MV-4-11 (cell line): ENCODE measurements at places on chromosomes 2 and 18.

GRCh38 chr2:69453475-69454129 lies 16.4 kb upstream of the NFU1 start:
- no peak for DNase-seq

GRCh38 chr2:129877795-129878775 lies 101.4 kb upstream of the RAB6C start:
- DNase-seq, result peak; percentile 14

- no peak for DNase-seq
These were observed 9.3 kb upstream of the FHL2 start for GRCh38 chr2:105407946-105408743.

DNA sequence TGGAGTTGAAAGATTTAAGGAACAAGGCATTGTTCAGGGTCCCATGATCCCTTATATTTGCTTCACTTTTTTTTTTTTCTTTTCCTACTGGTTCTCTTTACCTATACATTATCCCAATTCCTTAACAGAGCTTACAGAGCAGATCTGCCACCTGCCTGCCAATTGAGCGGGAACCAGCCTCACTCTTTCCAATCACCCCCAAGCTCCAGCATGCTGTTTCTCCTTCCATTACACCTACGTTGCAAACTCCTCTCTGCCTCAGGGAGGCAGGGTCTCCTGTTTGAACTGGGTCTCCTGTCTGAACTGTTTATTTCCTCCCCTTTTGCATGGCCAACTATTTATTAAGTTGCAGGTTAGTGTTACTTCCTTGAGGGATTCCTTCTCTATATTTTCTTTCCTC lies 77.2 kb upstream of the SLC38A11 start:
- DNase-seq, result no peak

DNA sequence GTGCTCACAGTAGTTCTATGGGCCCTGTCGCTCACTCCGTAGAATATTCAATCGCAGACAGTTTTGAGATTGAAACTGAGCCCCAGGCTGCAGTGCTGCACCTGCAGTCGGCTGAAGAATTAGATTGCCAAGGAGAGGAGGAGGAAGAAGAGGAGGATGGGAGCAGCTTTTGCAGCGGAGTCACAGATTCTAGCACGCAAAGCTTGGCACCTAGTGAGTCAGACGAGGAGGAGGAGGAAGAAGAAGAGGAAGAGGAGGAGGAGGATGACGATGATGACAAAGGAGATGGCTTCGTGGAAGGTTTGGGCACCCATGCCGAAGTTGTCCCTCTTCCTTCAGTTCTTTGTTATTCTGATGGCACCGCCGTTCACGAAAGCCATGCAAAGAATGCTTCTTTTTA lies 115.2 kb downstream of the GALNT3 start:
- DNase-seq, result no peak

DNA sequence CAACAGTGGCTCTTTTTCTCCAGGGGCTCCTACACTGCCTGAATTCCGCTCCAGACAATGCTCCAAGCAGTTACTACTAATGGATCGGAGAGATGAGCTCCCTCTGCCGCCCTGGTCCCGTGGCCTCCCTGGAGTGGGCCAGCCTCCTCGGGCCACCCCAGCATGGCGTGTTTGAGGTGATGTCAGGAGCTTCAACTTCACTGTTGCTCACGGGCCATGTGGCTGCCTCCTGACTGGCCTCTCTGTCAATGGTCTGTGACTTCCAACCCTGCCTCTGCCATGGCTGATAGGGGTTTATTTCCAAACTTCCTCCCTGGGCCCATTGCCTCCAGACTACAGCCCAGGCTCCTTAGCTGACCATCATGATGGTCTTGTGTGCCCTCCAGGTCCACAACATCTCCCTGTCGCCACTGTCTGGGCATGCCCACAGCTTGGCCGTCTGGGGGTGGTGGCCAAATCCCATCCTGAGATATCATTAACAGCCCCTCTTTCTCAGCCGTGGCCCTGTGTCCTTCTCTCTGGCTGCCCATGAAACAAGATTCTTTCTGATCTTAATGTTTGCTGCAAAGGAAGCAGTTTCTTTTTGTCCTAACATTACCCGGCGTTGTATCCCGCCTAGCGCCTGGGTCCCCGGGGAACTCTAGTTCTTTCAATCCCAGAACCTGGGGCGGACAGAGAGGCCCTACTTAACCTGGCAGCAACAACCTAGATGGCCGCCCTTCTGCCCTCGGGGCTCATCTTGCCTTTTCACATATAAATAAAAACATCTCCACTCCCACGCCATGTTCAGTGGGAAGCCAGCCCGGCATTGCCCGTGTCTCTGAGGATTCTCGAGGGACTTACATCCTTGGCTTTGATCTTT lies 38.1 kb downstream of the ATOH8 start:
- DNase-seq, result no peak

GRCh38 chr2:234298918-234299317 lies 198.0 kb downstream of the ARL4C start:
- no peak for DNase-seq

- DNase-seq, result no peak
These were observed 859.3 kb upstream of the KLHL29 start for GRCh38 chr2:22525681-22526080.

- DNase-seq, result no peak
These were observed 37.8 kb upstream of the CCDC150 start for GRCh38 chr2:196601430-196602306.

DNA sequence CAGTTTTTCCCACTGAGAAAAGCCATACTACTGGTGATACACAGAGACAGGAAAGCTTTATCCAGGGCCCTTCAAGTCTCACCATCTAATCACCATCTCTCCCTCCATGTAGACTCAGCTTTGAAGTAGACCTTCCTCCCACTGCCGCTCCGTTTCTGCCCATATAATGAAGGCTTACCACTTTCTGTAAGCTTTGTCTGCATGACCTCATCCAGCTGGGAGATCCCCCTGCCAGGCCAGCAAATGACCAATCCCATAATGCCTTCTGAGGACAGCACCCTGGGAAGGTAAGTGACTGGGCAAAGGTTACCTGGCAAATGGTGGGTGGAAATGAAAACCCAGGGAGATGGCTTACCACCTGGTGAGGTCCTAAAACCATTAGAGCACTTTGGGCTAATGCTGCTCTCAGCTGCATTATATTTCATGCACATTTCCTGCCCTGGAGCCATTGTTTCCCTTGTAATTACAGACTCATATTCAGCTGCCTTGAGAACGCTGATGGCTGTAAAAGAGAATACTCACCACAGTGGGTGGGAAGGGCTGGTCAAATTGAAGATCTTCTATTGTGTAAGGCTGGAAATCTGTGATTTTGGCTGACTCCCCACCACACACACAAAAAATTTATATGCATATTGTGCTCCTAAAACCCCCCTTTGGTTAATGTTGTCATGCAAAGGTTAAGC lies 350.7 kb upstream of the SYT4 start:
- no peak for DNase-seq

DNA sequence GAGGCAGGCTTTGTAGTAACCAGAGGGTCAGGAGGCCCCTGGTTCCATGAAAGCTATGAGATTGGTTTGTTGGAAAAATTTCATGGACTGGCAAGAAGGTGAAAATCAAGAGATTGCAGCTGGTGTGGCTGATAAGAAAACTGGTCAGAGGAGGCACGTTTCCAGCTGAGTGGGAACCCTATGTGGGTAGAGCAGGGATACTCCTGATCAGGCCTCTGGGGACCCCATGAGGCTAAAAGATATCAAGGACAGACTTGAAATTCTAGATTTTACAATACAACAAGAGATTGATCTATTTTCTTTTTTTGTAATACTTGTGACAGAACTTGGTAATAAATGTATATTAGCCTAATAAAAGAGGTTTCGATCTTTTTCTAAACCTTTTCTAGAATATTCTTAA lies 1615.1 kb downstream of the DPP10 start:
- DNase-seq, result no peak

DNA sequence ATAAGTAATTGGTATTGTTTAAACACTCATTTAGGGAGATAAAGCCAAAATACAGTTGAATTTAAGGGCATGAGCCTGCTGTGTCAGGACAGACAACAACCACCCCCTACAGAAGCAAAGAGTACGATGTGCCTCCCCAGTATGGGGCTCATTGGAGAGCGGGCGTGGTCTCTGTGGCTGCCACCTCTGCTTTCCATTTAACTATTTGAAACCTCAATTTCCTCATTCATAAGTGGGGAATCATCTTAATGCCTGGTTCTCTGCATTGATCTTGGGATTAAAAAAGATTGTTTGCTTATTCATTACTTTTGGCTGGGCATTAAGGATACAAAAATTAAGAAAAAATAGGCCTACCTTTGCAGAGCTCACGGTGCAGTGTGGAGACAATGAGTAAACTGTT lies 21.4 kb downstream of the KCNS3 start:
- no peak for DNase-seq

GRCh38 chr2:207090389-207090788 lies 75.4 kb downstream of the KLF7 start:
- no peak for DNase-seq

DNA sequence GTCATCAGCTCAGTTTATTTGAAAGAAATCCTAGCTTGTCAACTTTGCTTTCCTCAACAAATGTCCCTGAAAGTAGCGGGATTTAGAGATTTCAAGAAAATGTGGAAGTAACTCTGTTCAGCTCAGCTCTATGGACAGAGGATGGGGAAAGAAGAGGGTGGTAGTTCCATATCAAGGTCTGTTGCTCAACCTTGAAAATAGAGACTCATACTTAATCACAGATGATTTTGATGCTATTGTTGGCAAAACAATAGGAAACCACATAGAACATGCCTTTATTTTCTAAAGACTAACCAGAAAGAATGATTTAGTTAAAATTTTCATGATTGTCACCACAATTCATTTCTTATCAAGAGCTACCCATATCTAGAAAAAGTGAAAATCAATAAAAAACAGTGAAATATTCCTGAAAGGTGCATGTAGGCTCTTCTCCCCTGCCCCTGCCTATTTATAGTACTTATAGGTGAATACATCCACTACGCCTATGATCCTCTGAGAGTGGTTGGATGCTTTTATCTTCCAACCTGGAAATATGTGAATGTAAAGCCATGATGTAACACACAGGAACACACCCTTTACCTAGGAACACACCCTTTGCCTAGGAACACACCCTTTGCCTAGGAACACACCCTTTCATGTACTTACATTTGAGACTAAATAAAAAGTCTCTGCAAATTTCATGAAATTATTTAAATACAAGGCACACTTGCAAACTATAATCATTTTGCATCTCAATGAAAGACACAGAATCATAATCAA lies 65.8 kb downstream of the ETAA1 start:
- no peak for DNase-seq

GRCh38 chr2:1341404-1342120 lies 71.7 kb upstream of the TPO start:
- DNase-seq, result no peak

DNA sequence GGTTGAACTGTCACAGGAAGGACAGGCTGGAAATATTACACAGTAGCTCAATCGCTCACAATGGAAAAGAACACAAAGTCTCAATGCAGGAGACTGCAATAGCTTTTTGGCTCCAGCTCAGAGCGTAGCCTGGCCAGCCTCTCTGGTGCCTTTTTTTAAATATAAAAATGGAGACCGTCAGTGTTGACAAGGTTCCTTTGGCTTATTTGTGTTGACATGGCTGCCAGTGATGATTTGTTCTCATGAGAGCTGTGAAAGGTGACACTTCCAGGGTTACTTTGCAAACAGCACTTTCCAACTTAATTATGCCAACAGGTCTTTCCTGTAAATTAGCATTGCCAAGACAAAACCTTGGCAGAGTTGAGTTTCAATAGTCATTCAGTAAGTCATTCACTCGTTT lies 70.8 kb downstream of the KCNE4 start:
- DNase-seq, result no peak

DNA sequence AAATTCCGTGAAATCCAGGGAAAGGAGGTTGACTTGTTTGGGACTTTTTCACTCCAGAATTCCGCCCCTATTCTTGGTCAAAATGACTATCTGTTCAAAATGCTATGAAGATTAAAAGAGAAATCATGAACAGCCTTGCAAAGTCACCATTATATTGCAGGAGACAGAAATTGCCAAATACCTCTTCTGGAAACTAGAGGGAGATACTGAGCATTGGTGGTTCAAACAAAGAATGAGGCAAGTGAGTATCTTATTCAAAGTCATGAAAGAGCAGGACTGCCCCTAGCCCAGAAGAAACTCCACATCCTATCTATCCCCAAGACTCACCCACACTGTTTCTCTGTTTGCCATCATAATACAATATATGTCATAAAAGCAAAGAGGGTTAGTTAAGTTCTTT lies 862.3 kb upstream of the POU3F3 start:
- DNase-seq, result no peak

DNA sequence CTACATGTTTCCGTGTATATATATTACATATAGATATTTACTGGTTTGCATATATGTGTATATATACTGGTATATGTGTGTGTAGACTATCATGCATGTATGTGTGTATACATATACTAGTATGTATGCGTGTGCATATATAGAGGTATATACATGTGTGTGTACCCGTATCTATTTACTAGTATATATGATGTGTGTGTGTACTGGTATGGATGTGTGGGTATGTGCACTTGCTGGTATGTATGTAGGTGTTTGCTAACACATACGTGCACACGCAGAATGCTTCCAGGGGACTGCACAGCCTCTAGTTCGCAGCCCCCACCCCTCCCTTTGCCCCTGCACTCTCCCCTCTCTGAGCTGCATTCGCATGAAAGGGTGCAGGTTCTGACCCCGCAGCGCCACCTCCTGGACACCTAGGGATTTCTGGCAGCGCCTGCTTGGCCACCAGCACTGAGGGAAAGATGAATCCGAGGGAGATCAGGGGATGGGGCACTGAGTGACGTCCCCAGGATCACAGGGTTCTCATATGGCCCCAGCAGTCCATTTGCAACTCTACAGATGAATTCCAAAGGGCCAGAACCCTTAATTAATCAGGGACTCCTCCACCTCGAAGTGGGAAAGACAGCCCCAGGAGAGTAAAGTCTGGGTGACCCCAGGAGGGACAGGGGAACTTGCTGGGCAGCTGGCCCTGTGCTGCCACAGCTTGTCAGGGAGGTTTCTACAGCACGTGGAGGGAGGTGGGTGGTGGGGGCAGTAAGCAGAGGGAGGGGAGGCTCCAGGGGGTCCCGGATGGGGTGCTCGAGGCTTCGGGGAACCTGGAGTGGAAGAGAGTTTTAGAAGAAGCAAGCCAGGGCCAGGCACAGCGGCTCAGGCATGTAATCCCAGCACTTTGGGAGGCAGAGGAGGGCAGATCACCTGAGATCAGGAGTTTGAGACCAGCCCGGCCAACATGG lies 66.8 kb upstream of the ASAP2 start:
- DNase-seq, result peak; percentile 32

- DNase-seq, result no peak
These were observed 60.5 kb downstream of the DSEL start for GRCh38 chr18:67455890-67456501.

DNA sequence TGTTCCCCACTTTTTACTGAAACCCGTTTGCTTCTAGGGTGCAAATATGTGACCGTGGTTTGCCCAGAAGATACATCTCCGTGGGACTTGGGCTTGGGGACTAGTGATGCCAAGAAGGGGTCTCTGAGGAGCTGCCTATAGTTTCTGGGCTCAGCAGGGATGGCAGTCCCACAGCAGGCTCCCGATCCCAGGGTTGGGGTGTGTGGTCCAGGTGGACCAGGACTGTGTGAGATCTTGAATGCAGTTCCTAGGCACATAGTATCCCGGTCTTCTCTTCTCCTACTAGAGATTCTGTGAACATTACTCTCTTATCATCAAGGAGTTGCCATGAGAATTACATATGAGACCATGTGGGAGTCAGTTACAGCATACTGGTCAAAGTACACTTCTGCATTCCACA lies 435.8 kb upstream of the SPRED2 start:
- DNase-seq, result no peak

- DNase-seq, result no peak
These were observed 69.5 kb downstream of the EVA1A start for GRCh38 chr2:75491129-75491753.

- DNase-seq, result peak; percentile 43
These were observed 142.2 kb downstream of the BCL11A start for GRCh38 chr2:60411295-60411694.

- peak; percentile 98 for DNase-seq
These were observed 19.5 kb downstream of the RALBP1 start for GRCh38 chr18:9494778-9495331.
